CD4-positive, alpha-beta T cell treated with Interleukin-6 for 4 hours (primary cell): ENCODE measurements at places on chromosomes 3 and 15.

DNA sequence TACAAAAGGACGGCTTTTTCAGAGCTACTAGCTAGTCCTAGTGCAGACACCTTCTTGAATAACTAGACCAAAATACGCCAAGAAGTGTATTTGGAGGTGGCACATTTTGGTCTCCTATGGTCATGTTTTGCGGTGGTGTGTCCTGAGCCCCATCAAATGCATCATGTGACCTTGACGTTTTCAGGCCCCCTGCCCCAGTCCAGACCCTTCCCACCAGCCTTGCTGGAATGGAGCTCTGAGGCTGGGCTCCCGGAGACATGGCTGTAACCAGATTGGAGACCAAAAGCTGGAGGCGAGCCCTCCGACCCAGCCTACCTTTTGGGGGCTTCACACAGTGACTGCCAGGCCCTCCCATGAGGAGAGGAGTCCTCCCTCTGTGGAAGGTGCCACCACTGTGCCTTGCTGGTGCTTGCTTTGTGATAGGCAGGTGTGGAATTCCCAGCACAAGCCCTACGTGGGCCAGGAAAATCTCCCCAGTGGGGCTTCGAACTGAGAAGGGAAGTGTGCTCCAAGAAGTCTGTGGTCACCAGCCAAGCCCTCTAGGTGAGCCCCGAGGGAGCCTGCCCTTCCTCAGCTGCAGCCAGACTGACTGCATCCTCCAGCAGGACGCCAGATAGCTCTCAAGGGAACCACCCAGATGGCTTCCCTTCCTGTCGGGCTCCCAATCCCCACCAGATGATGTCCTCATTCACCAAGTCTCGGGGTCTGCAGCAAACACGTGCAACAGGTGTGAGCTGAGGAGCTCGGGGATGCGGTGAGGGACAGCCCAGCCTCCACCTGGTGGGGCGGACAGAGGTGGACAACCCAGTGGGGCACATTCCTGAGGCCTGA, 126.2 kb downstream of the ASB7 start:
- no peak for DNase-seq

DNA sequence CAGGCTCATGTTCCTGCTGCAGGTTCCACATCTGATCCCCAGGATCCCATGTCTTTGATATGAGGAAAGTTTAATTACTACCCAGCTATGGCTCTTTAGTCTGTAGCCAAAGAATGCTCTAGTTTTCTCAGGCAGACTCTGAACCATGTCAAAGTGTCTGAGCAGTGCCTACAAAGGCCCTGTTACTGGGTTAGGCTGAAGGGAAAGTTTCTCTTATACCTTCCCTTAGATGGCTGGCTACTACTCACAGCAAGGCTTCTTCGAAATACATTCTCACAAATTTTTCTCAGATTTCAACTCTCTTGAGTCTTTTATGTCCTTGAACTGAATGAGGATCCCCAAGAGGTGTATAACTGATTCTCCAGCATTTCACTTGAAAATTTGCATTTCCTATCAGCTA, 102.4 kb downstream of the NR1D2 start:
- no peak for DNase-seq

DNA sequence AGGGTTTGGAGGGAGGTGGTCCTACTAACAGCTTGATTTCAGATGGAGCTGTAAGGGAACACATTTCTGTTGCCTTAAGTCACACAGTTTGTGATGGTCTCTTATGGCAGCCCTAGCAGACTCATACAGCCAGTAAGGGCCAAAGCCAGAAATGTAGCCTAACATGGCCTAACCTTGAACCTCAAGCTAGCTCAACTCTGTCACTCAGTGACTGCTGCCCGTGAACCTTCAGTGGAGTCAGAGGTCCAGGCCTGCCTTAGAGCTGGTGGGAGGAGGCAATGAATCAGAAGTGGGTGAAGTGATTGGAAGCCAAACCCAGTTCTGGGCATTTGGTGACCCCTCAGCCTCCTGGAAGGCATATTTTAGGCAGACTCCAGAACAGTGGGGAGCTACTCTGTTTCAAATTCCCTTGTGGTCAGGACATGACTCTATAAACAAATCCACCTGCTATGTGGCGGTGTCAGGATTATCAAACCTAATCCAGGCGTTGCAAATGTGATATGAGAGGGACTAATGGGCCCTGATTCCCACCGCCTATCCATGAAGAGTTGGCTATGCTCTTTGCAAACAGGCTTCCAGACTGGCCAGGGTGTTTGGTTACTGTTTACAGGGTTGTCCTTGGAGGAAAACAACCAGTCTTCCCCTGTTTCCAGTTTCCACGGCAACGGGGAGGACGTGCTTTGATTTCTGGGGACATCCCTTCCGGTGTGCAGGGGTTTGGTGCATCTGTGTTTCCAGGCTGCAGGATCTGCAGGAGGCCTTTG, 105.9 kb upstream of the AGBL1 start:
- DNase-seq: no peak

DNA sequence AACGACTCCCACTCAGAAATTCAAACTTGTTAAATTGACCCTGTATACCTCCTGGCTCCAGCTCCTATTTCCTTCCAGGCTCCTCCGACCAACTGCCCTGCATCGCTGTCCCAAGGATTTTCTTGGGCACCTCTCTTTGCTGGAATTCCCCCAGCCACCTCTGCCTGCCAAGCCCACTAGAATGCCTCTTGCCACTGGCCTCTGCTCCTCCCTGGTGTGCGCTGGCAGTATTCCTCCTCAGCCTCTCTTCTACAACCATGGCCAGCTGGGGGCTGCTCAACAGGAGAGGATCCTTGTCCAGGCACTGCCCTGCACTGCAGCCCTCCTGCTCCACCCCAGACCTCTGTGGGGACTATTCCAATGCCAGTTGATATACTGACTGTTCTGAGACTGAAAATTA, 7.4 kb downstream of the WNT7A start:
- DNase-seq: no peak

DNA sequence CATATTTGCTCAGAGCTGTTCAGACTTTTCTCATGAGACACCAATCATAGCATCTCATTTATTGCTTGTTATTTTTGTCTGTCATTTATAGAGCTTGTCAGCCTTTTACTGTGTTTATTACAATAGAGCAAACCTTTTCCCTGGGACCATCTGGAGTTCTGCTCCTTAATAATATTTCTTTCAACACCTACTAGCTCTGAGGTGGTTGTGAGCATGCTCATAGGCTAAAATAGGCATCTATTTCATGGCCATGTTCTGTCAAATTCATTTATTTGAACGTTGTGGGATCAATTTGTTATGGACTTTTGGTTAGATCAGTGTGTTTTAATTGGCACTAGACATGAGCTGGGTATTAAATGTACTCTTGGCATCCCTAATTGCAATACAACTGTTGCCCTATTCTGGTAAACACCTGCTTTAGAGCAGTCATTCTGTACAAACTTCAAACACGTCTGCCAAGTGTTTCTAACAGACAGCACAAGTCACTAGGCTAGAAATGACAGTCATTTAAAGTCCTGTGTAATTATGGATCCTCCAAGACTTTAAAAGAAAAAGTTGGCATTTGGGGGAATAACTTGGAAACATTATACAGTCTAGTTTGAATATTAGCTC, 766.3 kb downstream of the ZNF385D start:
- no peak for DNase-seq

DNA sequence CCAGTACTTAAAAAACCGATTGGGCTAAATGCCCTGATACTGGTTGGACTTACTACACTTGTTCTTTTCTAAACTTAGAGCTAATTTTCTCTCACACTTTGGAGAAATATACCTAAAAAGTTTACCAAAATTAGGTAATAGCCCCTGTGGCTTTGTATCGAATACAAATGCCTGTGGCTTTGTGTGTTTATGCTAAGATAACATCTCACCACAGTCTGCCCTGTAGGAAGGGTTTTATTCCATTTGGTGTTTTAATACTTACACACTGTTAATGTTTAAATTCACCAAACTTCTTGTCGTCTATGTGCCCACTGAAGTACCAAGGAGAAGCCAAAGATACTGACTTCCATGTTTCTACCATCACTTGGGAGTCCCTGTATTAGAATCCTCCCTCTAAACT, 66.4 kb downstream of the BCHE start:
- no peak for DNase-seq

DNA sequence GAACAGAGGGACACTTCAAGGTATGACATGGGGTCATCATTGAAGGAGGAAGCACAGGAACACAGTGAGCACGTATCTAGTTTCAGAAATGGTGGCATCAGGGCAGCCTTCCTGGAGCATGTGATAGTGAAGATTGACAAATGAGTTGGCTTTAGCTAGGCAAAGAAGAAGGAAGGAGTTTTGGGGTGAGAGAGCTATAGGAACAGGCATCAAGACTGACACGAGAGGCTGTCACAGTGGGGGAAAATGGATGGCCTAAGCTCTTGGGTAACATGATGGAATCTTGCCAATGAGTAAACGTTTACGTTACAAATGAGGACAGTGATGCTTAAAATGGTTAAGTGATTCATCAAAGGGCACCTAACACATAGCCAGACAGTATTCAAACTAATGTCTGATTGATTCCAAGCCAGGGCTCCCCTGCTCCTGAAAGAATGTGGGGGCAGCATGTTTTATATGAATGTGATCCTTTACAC, 23.1 kb upstream of the GPR171 start:
- DNase-seq: no peak

GRCh38 chr3:120212505-120212904, 72.5 kb downstream of the GPR156 start:
- no peak for DNase-seq

- peak; percentile 79 for DNase-seq
Measured at GRCh38 chr3:184354121-184354728, 7.2 kb downstream of the CLCN2 start.

DNA sequence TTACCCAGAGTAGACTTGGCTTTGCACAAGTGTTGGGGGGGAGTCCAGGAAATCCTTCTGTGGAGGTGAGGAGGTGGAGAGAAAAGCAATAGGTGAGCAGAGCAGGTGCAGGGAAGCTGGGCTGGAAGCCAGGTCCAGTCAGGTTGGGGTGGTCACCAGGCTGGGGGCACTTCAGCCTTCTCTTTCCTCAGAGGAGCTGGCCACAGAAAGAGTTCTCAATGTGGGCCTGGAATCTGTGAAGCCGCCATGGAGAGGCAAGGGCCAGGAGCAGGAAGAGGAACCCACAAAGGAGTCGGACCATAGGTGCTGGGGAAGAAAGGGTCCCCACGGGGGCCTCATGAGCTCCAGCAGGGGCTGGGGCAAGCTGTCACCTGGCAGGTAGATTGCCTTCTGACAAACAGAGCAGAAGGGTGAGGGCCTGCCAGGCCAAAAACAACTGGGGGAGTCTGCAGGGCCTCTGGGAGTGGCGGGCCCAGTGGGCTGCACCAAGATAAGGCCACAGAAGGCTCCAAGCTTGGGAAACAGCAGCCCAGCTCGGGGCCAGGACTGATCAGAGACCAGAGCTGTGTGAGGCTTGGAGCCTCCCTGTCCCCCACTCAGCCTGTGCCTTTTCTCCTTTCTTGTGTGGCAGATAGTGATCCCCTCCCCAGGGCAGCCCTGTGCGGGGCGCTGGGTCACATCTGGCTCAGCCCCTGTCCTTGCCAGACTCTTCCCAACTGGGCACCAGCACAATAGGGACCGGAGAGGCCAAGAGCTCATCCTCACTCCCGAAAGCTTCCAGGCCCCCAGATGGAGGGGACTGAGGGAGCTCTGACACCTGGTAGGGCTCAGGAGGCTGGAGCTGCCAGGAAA, 53.0 kb upstream of the FGD5 start:
- no peak for DNase-seq

GRCh38 chr3:185874119-185874518, 49.3 kb upstream of the IGF2BP2 start:
- no peak for DNase-seq

DNA sequence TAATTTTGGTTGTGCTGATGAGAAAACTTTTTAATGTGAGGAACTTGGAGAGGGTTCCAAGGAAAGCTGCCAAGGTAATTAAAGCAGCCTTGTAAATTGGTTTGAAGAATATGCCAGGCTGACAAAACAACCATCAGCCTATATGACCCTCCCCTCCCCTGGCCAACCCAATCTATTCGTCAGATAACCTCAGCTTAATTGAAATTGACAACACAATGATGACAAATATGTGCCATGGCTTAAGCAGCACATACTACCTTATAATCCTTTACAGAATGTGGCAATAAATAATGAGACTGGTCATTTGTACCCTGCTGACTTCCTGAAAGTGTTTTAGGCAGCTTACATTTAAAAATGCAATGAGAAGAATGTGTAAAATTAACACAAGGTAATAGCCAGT, 118.2 kb downstream of the EFHB start:
- no peak for DNase-seq

- no peak for DNase-seq
Measured at GRCh38 chr3:160291290-160291908, 66.2 kb downstream of the C3orf80 start.

DNA sequence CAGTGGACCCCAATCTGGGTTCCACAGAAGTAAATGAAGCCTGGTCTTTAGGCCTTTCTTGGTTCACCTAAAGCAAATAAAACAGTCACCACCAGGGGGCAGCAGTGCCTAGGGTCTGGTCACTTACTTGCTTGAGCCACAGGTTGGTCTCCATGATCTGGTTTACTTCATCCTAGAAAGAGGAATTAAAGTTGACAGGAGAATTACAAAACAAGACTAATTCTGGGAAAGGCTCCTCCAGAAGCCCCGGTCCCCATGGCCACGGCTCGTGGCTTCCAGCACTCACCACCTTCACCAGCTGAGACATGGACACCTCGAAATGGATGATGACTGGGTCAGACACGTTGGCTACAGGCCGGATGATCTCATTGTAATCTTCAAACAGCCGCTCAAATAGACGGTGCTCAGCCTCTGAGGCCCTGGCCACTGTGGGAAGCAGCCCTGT, 2.3 kb downstream of the CHRNA3 start:
- DNase-seq: peak; percentile 84

DNA sequence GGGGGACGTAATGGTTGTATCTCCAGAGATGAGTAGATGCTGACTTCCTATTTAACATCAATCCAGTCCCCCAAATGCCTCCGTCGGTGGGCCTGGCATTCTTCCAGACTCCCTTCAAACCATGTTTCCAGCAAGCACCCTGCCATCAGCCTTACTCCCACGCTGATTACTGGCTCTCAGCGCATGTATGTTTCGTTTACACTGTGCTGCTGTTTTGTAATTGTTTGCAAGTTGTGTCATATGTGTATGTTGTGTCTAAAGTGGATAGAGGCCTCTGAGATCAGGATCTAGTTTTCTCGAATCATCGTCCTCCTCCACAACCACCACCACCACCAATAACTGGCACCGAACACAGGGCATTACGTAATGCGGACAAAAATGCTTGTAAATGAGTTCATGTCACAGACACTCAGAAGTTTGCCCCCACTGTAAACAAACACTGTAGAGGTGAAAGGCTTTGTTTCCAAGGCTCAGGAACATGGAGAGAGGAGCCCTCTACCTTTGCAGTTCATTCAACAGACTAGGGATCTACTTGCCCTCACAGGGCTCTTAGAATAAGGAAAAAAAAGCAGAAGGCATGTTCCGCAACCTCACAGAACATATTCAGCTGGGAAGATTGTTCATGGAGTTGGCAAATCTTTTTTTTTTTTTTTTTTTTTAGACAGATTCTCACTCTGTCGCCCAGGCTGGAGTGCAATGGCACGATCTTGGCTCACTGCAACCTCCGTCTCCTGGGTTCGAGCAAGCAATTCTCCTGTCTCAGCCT, 46.1 kb upstream of the SEMA4B start:
- DNase-seq: no peak

GRCh38 chr3:162984746-162985145, 1488.1 kb downstream of the OTOL1 start:
- no peak for DNase-seq

- no peak for DNase-seq
Measured at GRCh38 chr3:126434931-126435411, 40.3 kb downstream of the CFAP100 start.

- DNase-seq: no peak
Measured at GRCh38 chr3:184543256-184543655, 18.3 kb upstream of the EPHB3 start.

- peak; percentile 90 for DNase-seq
Measured at GRCh38 chr15:38690719-38691332, 126.2 kb upstream of the RASGRP1 start.

- no peak for DNase-seq
Measured at GRCh38 chr3:165196577-165197480, 645 bp upstream of the SLITRK3 start.
